PC-9 (cell line): ENCODE measurements at places on chromosomes 11 and 22.

DNA sequence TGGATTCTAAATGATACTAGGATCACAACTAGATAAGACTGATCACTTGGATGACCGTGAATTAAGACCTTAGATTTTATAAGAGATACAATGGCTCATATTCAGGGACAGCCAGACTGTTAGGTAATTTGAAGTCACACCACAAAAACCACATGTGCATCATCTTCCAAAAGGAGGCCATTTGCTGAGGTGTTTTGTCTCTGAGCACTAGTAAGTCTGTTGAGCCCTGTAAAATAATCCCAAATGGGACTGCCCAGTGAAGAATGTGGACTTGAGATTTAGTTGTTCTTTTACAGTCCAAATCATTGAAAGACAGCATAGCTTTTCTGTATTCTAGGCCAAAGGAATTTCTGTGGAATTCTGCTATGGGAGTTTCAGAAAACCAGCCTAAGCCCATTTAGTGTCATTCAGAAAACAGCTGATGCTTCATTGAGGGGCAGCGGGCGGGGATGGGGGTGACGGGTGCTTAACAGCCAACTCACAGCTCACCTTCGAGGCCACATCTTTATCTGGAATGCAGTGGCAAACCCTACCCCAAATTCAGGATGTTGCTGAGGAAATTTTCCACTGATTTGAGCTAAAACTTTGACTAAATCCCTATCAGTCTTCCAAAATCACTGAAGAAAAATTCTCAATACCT is 80.1 kb upstream of the BIRC3 start:
- no peak for DNase-seq

GRCh38 chr22:29148826-29149225 is 56.9 kb upstream of the EMID1 start:
- no peak for DNase-seq

DNA sequence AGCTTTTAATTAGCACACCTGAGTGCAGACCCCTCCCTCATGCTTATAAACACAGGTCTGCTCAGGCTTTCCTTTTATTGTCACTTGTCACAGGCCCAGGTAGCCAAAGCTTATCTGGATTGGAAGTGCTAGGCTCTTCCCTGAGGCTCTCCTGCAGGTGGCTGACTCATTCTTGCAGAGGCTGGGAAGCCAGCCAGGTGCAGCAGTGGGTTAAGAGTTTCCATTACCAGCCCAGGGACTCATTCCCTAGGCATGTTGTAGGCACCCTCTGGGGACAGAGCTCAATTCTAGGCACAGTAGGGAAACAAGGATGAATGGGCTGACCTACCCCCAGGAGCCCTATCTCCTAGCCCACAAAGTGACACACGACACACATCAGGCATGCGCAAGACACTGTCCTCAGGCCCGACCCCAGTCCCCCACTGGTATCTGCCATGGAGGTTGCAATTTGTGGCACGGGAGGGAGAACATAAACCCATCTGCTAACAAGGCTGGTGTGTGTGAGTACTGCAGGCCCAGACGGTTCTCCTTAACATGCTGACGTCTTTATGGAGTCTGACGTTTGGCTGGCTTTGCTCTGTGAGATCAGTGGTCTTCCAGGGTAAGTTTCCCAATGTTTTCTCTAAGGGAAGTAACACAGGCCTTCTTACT is 94.2 kb downstream of the ABTB2 start:
- peak; percentile 99 for DNase-seq

- no peak for DNase-seq
Observed at GRCh38 chr22:19933341-19934241, 8.0 kb upstream of the COMT start.

DNA sequence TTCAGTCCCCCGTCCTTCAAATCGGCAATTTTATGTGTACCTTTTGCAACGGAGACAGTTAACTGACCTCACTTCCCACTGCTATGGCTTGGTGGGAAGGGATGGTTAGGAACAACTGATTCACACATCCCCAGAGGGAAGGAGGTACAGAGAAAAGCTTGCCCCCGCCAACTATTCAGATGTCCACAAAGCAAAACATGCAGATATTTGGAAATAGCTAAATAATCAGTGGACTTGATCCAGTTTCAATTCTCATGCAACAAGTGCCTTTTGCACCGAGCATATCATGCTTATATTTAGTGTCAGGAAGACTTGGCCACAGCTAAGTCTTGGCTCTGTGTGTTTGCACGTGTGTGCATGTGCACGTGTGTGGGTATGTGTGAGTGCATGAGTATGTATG is 144.6 kb downstream of the SNX19 start:
- DNase-seq: no peak

DNA sequence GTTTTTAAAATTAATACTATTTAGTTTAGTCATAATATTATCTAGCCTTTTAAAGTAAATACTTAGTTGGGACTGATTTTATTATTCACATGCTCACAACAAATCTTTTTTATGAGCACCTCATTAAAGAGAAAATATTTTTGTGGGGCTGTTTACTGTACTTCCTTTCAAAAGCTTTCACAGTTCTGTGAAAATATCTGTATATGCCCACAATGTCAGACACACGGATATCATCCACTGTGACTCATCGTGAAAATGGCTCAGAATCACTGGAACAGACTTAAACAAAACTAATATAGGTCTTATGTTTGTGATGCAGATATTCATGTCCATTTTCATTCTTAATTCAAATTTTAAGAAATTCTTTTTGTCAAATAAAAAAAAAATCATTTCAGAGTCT is 305.2 kb downstream of the RAB38 start:
- DNase-seq: no peak

DNA sequence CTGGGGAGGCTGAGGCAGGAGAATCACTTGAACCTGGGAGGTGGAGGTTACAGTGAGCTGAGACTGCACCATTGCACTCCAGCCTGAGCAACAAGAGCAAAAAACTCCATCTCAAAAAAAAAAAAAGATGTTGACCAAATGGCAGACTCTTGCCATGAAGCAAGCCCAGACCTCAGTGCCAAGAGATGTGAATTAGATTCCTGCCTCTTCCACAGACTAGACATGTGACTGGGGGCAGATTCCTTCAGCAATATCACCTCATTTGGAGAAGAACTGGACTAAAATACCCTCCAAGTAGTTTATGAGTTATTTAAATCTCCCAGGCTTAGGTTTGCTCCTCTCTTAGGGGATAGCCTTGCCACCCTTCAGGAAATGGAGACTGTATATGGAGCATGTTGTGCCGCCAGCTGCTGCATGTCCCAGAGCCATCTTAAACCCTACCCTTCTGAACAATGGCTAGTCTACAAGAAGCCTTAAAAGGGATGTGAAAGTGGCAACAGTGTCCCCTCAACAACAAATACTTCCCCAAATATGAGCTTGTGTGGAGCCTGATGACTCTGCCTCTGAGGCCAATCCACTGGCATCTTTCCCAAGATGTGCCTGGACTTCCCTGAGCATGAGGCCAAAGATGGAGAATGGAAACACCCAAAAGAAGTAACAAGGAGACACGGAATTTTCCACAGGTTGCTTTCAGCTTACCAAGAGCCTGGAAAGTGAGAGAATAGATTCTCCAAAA is 763 bp upstream of the MS4A7 start:
- DNase-seq: no peak
